ENCODE measurements at places on chromosomes 1 and 21.

- H3K4me3 ChIP-seq: no peak overlapping the region
- no peaks in the 10 kb centered on the region for H3K4me1 ChIP-seq
- no peak overlapping the region for H3K27ac ChIP-seq
- no peaks in the 10 kb centered on the region for H3K27me3 ChIP-seq
- no peaks in the 10 kb centered on the region for H3K36me3 ChIP-seq
Measured at GRCh38 chr21:36654796-36655325, 44.1 kb upstream of the SIM2 start.

DNA sequence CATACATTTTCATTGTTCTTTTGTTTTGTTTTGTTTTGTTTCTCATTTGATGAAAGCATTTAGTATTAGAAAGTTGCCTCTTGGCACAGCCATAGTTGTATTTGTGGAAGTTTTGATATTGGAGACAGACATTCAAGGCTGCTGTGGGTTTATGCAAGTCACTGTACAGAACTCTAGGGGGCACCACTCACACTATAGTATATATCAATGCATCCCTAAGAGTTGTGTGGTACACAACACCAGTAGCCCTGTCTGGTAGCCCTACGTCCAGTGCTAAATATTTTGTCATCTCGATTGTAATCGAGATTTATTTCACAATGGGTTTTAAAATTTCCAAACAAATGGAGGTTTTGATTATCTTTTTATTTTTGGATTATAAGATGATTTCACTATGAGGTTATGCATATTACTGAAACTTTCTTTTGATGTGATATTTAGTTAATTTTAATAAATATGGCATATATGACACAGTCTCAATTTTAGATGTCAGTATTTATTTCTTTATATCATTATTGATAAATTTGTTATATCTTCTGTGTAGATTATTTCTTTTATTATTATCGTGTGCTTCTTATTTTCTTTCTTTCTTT, 112.2 kb downstream of the NR5A2 start:
- no peak overlapping the region for H3K4me3 ChIP-seq
- no peak overlapping the region for H3K27ac ChIP-seq
- H3K27me3 ChIP-seq: no peaks in the 10 kb centered on the region
- H3K36me3 ChIP-seq: no peaks in the 10 kb centered on the region
- DNase-seq: no peak

- H3K27ac ChIP-seq: no peak overlapping the region
- H3K4me3 ChIP-seq: no peak overlapping the region
- H3K27me3 ChIP-seq: no peaks in the 10 kb centered on the region
- H3K4me1 ChIP-seq: no peaks in the 10 kb centered on the region
- DNase-seq: no peak
Measured at GRCh38 chr1:29732453-29732852, 496.1 kb downstream of the PTPRU start.

- H3K4me1 ChIP-seq: peaks cover 4% of the 10 kb centered on the region
- H3K36me3 ChIP-seq: no peaks in the 10 kb centered on the region
- peak within 1 kb of the TSS; percentile 34 for H3K27ac ChIP-seq
- peak; percentile 86 for DNase-seq
- peak within 1 kb of the TSS; percentile 49 for H3K4me3 ChIP-seq
- H3K27me3 ChIP-seq: peaks cover 9% of the 10 kb centered on the region
Measured at GRCh38 chr1:47997289-47998200, at the start of gene TRABD2B. Gene TRABD2B (minus strand): TSS chr1:47997385.
